ENCODE measurements at places on chromosomes 6 and 20.
A peak's percentile ranks its signal among the peaks of the same experiment; 100 is the strongest.

GRCh38 chr6:155861821-155862220 is 406.2 kb upstream of the NOX3 start:
- no peak for DNase-seq

DNA sequence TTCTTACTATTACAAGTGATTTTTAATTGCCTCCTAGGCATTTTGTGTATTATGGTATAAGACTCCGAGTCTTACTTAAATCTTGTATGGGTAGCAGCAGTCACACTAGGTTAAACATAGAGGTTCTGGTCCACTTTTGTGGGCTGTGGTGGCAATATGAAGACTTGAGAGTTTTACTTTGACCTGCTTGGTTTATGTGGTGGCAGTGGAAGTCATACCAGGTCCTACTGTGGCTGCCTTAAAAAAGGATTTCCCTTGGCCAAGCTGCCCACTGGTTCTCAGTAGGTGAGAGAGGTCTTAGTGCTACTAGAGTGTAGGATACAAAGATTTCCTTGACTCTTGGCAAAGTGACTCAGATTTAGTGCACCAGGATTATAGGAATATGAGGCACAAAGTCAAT is 44.2 kb upstream of the NKAIN2 start:
- DNase-seq, result no peak

DNA sequence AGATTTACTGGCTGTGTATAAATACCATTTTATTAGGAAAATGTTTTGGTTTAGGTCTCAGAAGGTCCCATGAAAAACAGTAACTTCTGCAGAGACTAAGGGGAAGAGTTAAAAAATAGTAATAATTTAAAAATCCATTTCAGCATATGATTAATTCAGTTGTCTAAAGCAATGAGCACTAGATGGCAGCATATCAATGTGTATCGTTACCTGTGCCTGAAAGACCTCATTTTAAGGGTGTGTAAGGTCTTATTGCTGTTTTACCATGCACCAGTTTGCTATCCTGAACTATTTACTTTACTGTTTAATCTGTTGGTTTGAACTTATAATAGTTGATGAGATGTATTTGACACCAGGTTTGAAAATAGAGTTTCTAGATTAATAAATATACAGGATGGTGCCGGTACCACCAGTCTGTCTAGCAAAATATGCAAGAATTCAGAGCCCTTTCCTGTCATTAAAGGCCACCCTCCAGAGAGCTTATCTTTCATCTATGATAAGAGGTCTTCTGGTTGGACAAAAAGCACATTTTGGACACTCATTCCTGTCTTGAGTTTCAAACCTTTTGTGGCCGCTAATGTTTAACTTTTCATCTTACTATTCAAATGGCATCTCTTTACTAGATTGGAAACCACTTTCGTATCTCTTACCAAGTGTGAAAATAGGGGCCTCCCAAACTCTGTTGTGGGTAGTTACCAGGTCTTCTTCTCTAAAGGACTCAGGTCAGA is 8.9 kb upstream of the AHI1 start:
- peak; percentile 70 for DNase-seq

DNA sequence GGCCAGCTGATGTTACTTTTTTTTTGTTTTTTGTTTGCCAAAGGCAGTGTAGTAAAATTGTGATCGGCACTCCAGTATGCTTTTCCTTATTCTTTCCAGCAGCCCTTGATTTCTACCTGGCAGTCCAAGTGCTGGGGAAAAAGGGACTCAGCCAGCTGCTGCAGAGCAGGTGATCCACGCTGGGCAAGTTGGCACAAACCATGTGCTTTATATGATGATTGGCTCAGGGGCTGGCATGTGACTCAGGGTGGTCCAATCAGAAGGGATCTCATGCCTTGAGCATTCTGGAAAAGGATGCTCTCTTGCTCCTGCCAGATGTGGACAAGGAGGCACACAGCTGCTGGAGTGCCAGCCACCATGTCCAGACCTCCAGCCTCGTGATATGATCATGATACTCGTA is 54.5 kb downstream of the SULF2 start:
- no peak for DNase-seq

DNA sequence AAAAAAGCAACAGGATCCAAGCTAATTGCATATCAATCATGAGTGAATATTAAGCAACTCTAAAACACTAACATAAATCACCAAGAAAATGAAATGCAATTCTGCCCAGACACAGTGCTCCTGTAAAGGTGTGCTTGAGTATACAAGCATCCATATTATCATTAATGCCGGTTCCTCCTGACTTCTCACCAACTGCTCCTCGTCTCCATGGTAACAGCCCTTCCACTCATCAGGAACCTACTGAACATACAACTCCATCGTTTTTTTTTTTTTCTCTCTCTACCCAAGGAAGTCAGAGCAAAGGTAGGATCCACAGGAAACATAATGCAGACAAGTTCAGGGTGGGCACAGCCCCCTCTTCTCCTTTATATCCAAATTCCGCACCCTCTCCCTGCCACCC is 12.4 kb downstream of the GABBR1 start:
- no peak for DNase-seq

DNA sequence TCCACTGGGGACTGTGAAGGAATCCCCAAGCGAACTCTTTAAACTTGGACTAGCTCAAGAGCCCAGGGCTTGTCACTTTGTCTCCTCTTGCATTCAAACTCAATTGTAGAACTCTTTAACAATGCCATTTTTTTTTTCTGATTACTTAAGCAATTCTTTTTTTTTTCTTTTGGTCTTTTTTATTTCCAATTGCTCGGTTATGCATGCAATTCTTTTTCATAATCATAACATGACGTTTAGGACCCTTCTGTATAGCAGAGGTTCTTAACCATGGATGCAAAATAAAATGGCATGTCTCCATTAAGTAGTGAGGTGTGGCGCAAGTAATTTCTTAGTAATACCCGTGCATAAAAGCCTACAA is 466 bp upstream of the BFSP1 start:
- DNase-seq, result no peak

- DNase-seq, result peak; percentile 89
Observed at GRCh38 chr6:125507987-125508655, 206.4 kb upstream of the HDDC2 start.

DNA sequence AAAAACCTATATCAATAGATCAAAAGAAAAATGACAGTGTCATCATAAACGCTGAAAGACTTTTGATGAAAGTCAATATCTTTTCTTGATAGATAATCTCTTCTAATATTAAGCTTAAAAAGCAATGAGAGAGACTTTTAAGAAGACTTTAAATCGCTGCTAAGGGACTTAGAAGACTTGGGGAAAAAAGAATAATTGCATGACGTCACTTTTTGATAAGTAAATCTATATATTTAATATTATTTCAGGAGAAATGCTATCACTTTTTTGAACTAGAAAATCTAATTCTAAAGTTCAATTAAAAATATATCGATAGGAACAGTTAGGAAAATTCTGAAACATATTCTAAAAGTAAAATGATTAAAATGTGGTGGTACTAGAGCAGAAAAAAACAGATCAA is 78.7 kb upstream of the TSHZ2 start:
- no peak for DNase-seq

- no peak for DNase-seq
Observed at GRCh38 chr20:61942526-61942925, 123.2 kb downstream of the TAF4 start.

DNA sequence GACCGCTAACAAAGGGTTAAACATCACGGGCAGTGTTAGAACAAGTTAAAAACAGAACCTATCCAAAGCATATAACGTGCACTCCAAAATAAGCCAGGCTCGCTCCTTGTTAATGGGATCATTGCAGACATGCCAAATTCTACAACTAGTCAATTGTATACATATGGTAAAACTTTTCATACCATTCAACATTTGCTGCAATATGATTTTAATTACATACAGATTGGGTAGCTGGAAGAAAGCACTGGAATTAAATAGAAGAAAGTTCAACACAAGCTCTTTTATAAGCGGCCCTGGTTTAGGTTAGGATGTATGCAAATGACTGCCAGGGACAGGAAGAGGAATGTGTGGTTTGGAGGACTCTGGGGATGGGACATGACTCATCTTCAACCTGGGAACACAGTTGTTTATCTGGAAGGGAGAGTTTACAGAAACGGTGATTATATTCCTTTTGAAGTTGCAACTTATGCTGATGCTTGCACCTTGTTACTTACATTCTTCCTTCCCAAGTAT is 62.5 kb upstream of the TIAM2 start:
- no peak for DNase-seq

GRCh38 chr6:138129190-138129589 is 22.0 kb upstream of the PERP start:
- DNase-seq, result peak; percentile 15

GRCh38 chr6:83511901-83512681 is at the start of gene PRSS35:
TSS of gene PRSS35 (plus strand) at chr6:83512534. CDS start at chr6:83523442, 10,908 bp downstream.
- DNase-seq, result peak; percentile 45

GRCh38 chr6:46583081-46583480 is 69.5 kb downstream of the CYP39A1 start:
- no peak for DNase-seq

- no peak for DNase-seq
Observed at GRCh38 chr6:49664817-49665216, 28.2 kb upstream of the RHAG start.

- DNase-seq, result no peak
Observed at GRCh38 chr6:160139420-160139851, 17.8 kb downstream of the SLC22A1 start.

DNA sequence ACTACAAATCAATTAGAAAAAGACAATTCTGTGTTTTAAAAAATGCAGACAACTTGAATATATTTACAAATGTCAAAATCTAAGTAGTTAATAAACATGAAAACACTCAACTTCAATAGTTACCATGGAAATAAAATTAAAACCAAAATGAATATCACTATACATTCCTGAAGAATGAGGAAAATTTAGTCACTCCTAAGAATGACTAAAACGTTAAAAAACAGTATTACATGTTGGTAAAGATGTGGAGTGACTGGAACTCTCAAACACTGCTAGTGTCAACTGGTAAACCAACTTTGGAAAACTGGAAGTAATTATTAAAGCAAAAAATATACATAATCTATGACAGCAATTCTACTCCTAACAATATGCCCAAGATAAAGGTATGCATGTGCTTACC is 36.3 kb downstream of the AHI1 start:
- DNase-seq, result no peak

DNA sequence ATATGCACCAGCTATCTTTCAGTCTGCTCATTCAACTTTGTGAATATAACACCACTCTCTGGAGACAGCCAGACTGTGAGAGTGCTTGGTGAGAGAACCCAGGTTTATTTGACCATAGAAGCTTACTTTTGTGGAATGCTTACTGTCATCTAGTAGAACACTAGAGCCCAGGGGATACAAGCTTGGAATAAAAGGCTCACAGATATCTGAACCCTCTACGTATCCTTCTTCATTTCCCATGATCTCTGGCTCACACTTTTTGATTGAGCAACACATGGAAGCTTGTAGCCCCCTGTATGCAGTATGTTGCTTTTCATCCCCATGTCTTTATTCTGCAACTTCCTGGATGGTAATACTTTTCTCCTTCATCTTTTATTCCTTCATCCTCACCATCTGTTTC is 835.3 kb upstream of the CITED2 start:
- no peak for DNase-seq

DNA sequence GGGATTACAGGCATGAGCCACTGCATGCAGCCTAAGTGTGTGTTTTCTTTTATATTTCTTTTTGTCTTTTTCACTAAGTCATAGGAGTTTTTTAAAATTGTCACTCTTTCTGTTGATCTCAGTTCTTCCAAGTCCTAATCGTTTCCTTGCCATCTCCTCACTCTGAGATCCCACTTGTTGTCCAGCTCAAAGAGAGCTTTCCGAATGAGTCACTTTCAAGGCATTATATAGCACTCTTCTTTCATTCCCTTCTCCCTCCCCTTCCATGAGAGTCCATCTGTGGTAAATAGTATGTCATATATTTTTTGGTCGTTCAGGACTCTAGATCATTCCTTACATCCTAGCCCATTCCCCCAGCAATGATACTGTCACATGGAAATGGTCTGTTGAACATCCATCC is 4.3 kb downstream of the VAPB start:
- DNase-seq, result no peak

GRCh38 chr20:25038103-25038410 is 19.9 kb downstream of the ACSS1 start:
- no peak for DNase-seq

DNA sequence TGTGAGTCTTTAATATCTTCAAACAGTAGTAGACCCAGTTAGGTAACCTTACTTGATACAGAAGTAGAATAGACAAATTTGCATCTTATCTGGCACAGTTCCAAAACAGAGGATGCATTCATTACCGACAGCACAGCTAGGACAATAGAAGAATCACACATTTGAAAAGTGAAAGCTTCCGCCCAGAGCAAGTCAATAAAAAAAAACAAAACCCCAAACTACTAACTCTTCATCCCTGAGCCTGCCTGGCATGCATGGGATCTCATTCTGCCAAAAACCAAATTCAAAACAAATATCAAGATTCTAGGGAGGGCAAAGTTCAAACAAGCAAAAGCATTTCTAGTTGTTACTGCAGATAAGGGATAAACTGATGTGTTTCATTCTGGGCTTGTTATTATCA is 235.4 kb downstream of the BTBD9 start:
- peak; percentile 73 for DNase-seq

GRCh38 chr6:2950713-2951112 is 20.7 kb downstream of the SERPINB6 start:
- no peak for DNase-seq

DNA sequence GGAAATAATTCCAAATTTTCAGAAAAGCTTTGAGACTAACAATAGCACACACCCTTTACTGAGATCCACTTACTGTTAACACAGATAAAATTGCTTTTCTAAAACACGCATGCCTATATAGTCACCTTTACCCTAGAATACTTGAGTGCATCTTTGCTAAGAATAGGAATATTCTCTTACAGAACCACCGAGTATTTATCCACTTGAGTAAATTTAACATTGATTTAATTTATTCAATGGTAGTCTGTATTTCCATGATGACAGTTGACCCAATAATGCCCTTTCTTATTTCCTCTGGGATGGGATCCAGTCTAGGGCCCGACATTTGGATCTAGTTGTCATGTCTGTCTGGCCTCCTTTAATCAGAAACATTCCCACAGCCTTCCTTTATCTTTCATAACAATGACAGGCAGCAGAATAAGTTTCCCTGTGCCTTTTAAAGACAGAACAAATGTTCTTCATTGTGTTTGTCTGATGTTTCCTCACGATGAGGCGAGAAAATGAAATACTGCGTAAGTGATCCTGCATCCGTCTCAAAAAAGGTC is 56.6 kb upstream of the ERVFRD-1 start:
- no peak for DNase-seq

- no peak for DNase-seq
Observed at GRCh38 chr6:47581591-47581990, 104.0 kb downstream of the CD2AP start.
